CD4-positive, alpha-beta T cell treated with Interleukin-6 for 4 hours (primary cell): ENCODE measurements at places on chromosomes 6 and 20.

DNA sequence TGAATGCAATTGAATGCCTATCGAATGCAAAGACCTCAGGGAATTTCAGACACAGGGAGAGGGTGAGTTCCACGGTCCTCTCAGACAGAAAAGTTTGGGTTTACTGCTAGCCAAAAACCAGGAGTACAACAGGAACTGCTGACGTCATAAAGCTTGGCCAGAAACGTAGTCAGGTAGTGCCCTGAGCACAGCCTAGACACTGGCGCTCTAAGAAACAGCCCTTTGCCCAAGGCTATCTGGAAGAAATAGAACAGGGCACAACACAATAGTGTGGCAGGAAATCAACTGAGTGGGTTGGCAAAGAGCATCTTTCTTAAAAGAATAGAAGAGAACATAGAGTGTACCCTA, 58.0 kb downstream of the GFOD1 start:
- no peak for DNase-seq

GRCh38 chr6:170259278-170259677, 31.6 kb downstream of the DLL1 start:
- DNase-seq = no peak

DNA sequence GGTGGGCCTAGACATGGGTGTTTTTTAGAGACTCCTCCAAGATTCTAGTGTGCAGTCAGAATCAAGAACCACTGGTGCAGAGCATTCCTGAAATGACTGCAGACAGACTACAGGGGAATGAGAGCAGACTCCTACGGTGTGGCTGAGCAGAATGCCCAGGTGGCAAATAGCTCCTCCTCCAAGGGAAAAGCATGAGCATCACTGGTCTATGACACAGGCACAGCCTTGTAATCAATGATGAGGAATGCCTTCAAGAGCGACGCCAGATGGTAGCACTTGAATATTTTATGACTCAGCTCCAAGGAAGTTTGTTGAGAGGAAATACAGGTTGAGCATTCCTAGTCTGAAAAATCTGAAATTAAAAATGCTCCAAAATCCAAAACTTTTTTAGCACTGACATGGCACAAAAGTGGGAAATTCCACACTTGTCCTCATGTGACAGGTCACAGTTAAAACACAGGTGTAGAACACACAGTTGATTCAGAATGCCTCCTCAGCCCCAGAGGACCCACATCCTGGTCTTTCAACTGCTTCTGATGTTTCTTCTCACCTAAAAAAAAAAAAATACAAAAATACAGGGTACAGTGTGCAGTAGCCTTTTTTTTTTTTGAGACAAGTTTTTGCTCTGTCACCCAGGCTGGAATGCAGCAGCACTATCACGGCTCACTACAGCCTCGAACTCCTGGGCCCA, 10.6 kb upstream of the FAM8A1 start:
- peak; percentile 37 for DNase-seq

DNA sequence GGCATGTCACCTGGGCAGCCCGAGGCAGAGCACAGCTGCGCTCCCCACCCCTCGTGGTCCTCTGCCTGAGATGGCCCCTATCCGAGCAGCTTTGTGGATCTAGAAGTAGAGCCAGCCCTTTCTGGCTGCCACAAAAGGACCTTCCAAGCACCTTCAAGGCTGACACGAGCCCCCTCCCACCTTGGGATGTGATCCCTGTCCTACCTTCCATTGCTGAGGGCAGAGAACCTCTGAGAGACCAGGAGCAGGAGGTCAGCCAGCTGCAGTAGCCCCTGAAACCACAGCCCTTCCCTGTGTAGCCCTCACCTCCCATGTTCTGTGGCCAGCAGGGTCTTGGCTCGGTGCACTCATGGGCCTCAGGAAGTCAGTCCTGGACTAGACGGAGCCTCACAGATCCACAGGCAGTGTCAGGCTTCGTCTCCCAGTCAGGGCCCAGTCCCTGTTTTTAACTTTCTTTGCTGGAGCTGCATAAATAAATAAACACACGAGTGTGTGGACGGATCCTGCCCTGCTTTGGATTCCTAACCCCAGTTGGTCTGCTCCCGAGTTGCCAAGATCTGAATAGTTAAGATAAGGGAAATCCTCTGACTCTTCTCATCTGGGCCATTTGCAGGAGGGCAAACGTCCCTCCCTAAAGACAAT, 507.7 kb downstream of the PREX1 start:
- DNase-seq = no peak

DNA sequence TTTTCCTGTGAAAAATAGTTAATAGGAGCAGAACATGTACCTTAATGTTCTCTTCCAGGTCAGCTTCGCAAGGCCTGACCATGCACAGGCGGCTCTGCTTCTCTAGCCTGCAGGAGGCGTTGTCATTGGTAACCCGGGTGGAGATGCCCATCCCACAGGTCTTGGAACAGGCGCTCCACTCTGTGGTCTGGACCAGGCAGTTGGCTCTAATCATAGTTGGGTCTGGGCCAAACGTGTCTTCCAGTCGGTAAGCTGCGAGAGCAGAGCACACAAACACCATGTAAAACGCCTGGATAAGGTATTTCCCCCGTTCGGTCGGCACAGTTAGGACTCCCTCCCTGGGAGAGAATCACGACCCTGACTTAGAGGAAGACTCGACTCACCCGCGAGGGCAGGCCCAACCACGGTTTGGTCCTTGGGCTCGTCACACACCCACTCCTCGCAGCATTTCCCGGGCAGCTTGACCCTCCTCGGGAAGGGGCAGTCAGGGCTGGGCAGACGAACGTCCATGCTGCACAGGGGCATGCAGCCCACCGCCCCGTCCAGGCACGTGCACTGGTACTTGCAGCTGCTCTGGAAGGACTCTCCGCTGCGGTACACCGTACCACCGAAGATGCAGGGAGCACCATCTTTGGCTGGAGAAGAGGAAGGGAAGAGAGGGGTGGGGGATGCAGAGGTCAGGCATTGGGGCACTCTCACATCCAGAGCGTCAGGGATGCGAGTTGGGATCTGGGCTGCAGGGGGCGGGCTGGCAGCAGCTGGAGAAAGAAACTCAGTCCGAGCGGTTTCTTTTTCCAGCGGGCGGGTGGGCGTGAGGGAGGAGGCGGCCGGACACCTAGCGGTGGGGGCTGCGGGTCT, 1.0 kb downstream of the CCN2 start:
- no peak for DNase-seq

DNA sequence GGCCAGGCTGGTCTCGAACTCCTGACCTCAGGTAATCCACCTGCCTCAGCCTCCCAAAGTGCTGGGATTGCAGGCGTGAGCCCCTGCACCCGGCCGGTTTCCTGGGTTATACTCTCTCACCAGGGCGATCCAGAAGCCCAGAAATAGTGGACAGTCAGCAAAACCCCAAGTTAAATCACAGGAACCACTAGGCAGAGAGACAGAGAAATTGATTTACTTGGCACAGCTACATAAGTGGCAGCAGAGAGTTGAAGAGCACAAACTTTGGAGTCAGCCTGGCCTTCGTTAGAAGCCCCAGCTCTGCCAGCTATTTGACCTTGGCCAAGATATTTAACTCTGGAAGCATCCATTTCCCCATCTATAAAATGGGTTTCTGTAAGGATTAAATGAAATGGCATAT, 32.7 kb downstream of the MTRES1 start:
- DNase-seq = no peak

DNA sequence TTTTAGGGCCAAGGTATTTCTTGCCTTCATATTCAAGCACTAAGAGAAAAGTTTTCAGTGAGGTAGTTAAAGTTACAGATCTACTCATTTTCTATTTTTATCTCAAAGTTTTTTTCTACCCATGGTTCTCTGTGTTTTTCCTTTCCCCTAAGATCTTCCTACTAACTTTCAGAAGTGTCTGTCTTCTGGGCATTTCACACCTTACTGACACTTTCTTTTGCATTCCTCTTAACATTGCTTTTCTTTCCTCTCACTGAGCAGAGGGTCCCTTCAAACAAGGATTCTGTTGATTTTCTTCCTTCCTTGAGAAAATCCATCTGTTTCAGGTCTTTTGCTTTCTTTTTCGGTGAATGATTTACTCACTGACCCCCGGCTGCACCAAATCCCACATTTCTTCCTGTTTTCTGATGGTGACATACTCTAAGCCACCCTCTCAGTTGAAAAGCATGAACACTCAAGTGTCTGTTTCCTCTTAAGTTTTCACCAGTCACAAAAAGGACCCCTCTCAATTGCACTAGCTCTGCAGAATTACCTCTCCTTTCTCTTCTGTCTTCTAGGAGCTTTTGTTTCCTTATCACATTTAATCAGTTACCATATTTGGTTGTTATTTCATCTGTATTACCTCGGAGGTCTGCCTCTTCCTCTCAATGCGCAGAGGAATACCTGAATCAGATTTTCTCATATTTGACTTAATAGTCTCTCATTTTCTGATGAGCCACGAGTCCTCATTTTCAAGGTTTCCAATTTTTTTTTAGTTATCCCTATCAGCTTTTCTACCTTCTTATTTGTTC, 73.5 kb upstream of the RNF217 start:
- DNase-seq = no peak

DNA sequence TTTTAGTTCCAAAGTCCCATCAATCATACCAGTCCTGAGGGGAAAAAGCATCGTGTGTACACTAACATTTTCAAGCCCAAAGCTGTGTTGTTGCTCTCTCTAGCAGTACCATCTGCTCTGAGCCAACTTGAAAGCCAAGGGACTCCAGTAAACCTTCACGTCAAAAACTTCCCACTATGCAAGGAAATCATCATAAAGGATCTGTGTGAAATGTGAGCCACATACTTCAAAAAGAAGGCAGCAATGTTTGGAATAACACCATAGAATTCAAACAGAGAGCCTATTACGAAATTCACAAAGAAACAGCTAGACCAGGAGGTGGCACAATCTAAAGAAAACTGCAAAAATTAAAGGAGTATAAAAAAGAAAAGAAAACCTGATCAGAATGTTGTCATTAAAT, 399.8 kb upstream of the EPHA7 start:
- DNase-seq = no peak

DNA sequence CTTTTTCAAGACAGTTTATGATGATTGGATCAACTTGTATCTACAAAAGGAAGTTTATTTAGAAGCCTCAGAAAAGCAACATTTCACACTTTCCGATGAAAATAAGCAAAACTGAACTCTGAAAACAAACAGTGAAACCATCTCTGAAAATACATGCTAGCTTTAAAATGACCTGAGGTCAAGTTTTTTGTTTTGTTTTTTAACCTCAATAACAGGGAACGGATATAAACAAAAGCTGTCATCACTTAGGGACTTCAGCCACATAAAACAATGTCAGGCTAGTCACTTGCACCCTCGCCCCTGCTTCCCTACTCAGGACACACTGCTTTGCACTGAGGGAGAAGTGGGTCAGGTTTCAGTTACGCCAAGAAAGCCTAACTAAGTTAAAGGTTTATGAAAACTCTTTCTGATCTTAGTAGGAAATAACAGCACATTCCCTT, 11.6 kb downstream of the BACH2 start:
- DNase-seq = no peak

DNA sequence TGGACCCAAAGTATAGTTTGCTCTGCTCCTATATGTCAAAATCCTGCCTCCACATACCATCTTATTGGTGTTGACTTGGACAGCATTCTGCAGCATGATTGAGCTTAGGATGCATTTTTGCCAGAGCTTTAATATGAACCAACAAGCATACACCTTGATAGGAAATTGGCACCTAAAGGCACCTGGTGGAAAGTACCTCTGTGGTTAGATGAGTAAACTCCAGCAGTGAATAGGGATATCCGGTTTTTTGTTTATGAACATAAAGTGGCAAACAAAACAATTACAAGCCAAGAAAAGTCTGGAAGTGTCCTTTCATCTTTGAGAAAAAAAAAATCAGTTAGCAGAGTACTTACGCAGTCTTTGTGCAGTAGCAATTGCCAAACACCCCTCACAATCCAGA, 6.2 kb upstream of the CYP24A1 start:
- no peak for DNase-seq

DNA sequence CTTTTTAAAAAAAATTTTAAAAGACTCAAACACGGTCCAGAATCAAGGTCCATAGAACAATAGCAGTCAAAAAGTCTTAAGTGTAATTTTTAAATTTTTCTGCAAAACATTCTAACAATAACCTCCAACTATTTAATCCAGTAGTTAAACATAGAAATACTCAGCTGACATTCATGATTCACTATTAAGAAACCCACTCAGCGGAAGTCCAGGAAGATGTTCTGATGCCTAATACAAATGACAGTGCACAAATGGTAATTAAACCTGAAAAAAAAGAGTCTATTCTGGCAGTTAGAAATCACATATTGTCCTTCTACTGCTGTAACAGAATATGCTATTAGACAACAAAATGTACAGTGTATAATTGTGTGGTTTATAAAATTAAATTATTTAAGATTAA, 128.2 kb upstream of the BMP5 start:
- no peak for DNase-seq

GRCh38 chr6:100001915-100002388, 7.9 kb upstream of the MCHR2 start:
- DNase-seq = peak; percentile 17

GRCh38 chr20:19901226-19901625, 115.9 kb upstream of the NAA20 start:
- DNase-seq = no peak

- no peak for DNase-seq
Observed at GRCh38 chr6:73375216-73375615, 5.5 kb upstream of the OOEP start.

DNA sequence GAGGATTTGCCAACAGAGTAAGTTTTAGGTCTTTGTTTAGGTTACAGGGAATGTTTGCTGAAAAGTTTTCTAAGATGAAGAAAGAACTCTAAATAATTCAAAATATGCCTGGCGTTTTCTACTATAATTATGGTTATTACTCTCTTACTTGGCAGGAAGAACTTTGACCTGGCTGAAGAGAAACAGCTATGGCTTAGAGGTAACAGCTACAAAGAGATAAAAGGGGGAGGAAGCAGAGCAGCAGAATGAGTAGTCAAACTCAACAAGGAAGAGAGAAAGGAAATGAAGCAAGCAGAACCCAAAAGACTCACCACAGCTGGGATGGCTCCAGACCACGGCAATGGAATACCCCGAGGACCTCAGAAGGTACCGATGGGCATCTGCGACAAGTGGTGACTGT, 95.6 kb downstream of the KIF16B start:
- no peak for DNase-seq

DNA sequence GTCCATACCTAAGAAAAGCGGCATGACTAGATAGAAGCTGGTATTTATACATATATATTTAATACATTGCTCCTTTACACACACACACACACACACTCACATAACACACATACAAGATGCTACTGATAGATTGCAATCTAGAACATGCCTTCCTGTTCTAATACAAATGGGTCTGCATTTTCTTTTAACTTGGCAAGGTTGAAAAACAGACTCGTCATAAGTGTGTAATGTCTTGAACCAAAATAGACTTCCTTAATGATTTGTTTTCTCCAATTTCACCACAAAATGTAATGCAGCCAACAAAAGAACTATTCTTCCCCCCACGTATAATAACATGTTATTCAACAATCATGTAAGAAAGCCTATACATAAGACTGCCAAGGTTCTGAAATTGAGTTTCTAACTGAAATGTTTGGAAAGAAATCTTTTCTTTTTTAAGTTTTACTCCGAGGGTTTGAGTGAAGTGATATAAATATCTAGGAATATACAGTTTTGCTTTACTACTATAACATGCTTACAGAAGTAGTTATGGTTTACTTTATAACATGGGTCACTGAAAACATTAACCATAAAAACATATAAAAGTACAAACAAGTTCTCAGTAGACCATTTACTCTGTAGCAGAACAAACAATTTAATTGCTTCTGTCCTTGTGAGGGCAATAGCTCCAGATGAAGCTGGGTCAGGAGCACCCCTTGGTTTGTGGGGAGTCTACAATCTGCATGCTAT, 207.5 kb downstream of the FOXC1 start:
- no peak for DNase-seq
